ENCODE measurements at places on chromosomes 2 and 18.
A peak's percentile ranks its signal among the peaks of the same experiment; 100 is the strongest.

GRCh38 chr2:189492451-189492850 is 51.2 kb downstream of the WDR75 start:
- DNase-seq = no peak

DNA sequence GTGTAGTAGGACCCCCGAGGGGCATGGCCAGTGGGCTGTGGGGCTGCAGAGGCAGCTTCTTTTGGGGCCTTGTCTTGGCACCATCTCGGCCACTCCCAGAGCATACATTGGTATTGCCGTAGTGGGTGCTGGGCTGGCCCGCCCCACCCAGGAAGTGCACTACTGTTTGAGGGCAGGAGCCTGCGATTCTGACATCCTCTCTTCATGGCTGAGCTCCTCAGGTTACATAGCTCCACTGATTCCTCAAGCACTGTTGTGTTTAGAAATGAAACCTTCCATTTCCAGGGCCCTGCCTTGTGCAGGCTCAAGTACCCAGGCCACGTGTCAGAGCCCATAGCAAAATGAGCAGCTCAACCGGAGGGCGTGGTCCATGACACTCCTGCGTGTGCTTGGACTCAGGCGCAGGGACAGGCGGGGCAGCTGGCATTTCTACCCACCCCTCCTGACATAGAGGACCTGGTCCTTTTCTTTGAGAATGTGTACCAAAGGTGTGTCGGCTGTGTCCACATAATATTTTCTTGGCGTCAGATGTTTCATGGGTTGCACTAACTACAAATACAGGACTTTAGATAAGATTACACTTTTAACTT is 67.9 kb downstream of the DGKD start:
- DNase-seq = peak; percentile 35

DNA sequence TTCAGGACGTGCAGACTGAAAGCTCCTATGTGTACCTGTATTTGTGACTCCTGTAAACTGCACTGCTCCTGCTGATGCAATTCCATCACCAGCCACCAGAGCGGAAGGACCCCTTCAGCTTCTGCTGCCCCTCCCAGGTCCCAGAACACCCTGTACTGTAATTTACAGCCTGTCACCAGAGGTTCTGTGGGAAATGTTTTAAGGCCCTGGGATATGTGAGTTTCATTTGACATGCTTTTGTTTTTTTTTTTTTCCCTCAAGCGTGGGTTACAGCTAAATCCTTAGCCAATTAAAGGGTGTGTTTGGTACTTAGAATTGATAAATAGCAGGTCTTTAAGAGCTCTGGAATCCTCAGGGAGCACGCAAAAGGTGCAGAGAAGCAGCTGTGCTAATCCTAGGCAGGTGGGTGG is 79.4 kb downstream of the KCTD1 start:
- no peak for DNase-seq

DNA sequence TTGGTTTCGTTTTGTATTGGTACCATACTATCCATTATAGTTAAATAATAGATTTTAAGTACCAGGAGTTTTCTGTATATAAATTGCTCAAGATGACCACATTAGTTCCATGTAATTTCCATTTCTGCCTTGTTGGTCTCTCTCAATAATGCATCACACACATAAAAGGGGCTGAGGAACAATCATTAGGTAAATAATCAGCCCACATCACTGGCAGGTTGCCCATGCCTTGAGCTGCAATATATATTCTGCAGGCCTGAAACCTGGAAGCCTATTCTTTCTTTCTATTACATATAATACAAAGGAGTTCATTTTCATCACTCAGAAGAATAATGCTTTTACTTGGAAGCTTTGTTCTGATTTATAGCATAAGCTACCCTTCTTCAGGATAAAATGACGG is 616.1 kb upstream of the PKDCC start:
- DNase-seq = no peak

DNA sequence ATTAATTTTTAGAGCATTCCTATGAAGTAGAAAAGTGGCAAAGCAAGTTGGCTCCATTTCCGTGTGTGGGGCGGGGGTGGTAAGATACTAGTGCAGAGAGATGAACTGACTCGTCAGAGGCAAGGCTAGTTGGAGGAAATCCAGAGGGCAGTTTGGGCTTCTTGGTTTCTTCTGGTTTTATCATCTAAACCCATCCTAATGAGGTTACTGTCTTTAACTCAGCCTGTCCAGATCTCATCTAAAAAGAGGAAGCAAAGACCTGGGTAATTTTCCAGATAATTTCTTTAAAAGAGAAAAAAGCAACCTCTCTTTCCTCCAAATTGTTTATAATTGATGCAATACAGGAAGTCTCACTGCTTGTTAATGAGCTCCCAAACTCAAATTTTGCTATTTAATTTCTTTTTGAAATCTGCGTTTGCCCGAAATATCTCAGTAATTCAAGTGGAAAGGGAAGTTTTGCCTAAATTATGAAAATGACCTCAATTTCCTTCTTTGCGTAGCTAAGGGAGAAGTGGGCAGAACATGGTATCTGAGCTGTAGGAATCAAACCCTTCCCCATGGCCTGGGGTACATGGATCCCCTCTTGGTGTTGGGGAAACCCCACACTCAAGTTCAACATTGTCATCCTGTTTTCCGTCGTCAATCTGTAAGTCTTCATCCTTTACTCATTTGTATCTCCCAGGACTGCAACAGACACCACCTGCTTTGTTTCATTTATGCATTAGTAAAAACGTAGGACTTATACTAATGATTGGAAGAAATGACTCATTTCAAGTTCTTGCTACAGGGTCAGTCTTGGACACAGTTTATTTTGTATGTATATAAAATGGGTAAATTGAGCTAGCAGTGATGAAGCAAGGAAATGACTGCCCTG is 89.1 kb upstream of the KLF7 start:
- DNase-seq = no peak

DNA sequence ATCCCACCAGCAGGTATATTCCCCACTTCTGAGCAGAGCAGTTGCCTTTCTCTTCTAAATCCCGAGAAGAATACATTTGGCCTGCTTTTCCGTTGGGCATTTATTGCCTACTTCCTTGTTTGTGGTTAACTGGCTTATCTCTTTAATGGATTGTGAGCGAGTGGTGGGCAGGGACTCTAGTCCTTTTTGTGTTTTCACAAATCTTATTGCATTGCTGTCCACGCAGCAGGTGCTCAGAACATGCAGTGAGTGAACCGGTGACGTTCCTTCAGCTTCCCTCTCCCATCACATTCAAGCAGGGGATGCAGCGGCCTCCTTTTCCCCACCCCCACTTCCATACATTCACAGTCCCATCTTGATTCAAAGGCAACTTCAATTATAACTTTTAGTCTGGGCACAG is 28.9 kb upstream of the GAREM2 start:
- DNase-seq = no peak

GRCh38 chr18:63099091-63099840 is 220.3 kb downstream of the BCL2 start:
- DNase-seq = no peak

DNA sequence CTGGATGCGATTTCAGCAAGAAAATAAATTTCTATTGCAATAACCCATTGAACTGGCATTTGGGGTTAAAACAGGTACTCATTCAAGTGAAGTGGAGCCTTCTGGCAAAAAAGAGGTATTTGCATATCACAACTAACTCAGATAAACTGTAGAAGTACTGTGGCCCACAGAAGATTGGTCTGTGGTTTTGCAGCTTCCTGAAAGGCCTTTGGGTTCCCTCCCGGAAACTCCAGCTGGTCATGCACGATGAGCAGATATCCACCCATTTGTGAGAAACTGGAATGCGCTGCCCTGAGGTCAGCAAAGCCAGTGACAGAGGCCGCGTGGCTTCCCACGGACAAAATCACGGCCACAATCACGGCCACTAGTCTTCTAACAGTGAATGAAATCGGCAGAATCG is 106.3 kb downstream of the EPHA4 start:
- DNase-seq = no peak

- no peak for DNase-seq
These were observed 134.1 kb upstream of the ITGB6 start for GRCh38 chr2:160334028-160334741.

- DNase-seq = no peak
These were observed 157.1 kb downstream of the DYM start for GRCh38 chr18:49303379-49303778.

DNA sequence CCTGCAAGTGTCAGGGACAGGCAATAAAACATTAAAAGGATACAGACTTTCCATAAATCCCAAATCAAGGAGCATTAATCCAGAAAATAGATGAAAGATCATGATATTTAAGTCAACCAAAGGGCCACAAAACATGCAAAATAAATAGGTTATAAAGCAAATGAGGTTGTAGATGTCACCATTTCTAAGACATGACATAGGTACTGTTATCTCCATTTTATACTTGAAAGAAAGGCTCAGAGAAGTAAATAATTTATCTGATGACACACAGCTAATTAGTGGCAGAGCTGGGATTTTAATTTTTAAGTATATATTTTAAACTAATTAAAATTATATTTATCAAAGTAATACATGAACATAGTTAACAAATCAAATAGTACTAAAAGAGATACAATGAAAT is 301.8 kb downstream of the AGPS start:
- no peak for DNase-seq

- DNase-seq = no peak
These were observed 17.6 kb downstream of the EMX1 start for GRCh38 chr2:72934683-72935610.

DNA sequence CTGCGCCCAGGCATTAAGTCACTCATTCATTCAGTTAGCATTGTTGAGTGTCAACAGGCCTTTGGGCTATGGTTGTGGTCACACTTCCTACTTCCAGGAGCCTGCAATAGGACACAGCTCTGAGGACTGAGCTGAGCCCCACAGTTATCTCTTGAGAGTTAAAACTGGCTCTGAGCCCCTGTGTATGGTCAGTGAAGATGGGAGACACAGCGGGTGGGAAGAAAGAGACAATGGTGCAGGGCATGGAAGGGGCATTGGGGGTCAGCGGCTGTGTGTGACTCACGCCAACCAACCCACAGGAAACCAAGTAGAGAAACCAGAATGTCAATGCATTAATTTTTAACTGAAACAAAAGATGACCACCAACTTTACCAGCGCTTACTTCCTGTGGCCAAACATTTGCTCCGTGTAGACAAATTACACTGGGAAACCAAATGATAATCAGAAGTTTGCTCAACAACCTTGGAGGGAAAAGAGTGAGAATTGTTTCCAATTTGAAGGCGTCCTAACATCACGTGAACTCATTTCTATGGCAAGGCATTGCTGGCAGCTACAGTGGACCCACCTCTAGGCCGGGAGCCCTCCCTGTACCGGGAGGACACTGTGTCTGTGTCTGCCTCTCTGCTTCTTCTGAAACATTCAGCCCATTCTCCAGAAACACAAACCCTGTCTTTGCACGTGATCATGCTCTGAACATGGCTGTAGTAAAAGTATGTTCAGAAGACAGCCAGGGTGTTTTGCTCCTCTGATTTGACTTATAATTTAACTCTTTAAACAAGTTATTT is 212.0 kb upstream of the ID2 start:
- DNase-seq = no peak

GRCh38 chr2:54419855-54420523 is 36.1 kb upstream of the SPTBN1 start:
- DNase-seq = no peak

DNA sequence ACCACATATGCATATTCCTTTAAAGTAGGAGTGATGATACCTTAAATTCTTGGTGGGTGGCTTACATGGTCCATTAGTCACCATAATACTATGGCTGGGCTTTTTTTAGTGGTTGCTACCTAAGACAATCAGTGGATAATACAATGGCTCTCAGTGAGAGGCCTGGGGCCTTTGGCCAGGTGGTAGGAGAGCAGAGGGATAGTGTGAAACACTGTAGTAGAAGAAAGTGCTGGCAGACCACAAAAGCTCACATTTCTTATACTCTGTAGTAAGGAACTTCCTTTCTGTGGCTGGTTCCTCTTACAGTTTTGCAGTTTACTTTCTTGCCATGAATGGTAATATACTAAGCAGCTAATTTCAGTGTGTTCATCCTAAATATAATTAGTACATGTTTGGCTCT is 583.5 kb downstream of the XIRP2 start:
- DNase-seq = no peak

DNA sequence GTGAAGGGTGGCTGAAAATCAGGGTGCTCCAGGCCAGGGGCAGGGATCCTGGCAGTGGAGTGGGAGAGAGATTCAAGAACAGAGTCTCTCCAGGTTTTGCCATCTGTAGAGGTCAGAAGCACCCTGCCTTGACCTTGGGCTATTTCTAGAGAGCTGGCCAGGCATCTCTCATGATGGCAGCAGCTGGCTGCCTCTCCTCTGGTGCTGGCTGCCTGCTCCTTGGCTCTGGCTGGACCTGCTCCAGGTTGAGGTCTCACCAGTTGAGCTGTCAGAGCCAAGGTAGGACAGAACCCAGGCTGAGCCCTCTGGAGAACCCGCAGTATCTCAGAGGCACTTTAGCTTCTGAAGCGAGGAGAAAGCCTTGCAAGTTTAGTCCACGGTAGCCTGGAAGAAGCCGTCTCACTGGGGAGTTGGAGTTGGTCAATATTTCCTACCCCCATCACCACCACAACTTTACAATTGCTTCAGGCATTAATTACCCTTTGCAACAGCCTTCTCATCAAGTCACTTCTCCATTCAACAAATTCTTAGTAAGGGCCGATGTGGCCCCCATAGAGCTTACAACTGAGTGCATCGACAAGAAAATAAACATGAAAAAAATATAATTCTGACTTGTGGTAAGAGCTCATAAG is 25.6 kb downstream of the GNLY start:
- no peak for DNase-seq

DNA sequence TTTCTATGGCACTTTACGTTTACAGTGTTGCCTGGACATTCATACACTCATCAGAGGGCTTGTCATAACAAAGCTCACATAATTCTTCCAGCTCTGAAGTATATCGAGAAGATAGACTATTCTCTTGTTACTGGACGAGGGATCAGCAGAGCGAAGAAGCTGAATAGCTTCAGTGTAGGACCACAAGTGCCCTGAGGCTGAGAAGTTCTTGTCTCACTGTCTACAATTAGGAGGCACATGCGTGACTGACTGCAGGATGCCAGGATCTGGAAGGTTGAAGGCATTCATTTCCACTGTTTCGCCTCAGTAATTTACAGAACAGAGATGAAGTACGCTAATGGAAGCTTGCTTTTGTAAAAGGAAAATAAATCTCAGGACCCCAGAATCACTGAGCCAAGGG is 9.6 kb downstream of the SH3YL1 start:
- DNase-seq = no peak

GRCh38 chr2:23585273-23586170 is 200.5 kb downstream of the KLHL29 start:
- DNase-seq = no peak

GRCh38 chr18:69689121-69689759 is 258.4 kb downstream of the CD226 start:
- DNase-seq = no peak

DNA sequence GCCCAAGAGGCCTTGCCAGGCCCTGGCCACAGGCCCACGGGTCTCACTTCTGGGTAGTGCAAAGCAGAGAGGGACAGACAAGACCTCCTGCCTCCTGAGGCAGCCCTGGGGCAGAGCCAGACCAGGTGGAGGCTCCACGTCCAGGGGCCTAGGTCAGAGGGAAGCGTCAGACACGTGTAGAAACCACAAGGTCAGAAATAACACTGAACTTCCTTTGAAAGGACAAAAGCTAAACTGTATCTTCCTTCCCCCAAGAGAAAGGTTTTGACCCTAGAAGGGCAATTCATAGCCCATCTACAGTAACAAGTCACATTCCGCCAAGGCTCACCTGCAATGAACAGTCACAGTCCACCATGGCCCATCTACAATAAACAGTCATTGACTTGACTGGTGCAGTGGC is 17.9 kb downstream of the SDC1 start:
- no peak for DNase-seq

- DNase-seq = no peak
These were observed 6.3 kb downstream of the DNPEP start for GRCh38 chr2:219381448-219381847.
